ENCODE measurements at places on chromosomes 11 and 22. TPM values are rescaled to one million over a fixed set of nuclear protein-coding genes. Genes with fewer than 3 reads are reported as not detected.

The UPK3A gene
- not detected for total RNA-seq

The OR8D1 gene
- under 0.01 TPM for total RNA-seq

The P4HA3 gene
- total RNA-seq: 21.9 TPM

The TEAD1 gene
- total RNA-seq: 102 TPM

The SLC25A18 gene
- under 0.01 TPM for total RNA-seq

The OR52I1 gene
- total RNA-seq: not detected

The MICAL2 gene
- 241 TPM for total RNA-seq

The UCP3 gene
- total RNA-seq: 0.11 TPM

The FGF4 gene
- not detected for total RNA-seq

The DNAJB7 gene
- total RNA-seq: not detected

The CCDC83 gene
- not detected for total RNA-seq

The WT1 gene
- total RNA-seq: 6.9 TPM

The IGSF22 gene
- total RNA-seq: not detected

The TMPRSS6 gene
- total RNA-seq: not detected

The OTOG gene
- not detected for total RNA-seq

The MAPK8IP2 gene
- 0.37 TPM for total RNA-seq

The CCDC116 gene
- total RNA-seq: 0.22 TPM

The OR1S2 gene
- not detected for total RNA-seq

The CASP5 gene
- total RNA-seq: not detected

The CATSPER1 gene
- total RNA-seq: under 0.01 TPM

The NKAPD1 gene
- total RNA-seq: 25.9 TPM

The TUBA8 gene
- 0.62 TPM for total RNA-seq

All from uterine smooth muscle cell (primary cell).